ENCODE measurements at places on chromosomes 3 and 15.

DNA sequence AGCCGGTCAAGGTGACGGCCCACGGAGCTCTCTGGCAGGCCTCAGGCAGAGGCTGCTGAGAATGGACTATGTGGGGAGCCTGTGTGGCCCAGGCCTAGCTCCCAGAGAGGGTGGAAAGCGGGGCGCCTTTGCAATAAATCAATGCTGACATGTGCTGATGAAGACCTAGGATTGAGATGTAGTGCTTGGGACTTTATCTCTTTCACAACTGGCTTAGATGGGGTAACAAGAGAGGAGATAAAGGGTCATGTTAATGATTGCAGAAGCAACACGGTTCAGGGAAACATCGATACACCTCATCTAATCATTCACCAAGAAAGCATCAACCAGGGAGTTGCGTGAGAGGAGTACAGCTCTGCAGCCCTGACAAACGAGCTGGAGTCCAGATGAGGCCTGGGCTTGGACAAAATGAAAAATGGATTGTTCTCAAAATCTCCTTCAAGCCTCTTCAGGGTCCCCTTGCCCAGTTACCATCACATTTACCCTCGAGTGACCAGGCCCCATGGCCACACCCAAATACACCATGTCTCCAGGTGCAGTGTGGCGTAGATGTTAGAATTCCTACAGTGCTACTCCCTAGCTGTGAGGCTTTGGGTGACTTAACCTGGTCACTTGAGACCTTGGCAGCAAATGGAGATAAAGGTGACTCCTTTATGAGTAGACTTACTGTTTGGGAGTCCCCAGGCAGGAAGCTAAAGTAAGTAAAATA is 146.4 kb upstream of the LIPC start:
- no peak for DNase-seq

DNA sequence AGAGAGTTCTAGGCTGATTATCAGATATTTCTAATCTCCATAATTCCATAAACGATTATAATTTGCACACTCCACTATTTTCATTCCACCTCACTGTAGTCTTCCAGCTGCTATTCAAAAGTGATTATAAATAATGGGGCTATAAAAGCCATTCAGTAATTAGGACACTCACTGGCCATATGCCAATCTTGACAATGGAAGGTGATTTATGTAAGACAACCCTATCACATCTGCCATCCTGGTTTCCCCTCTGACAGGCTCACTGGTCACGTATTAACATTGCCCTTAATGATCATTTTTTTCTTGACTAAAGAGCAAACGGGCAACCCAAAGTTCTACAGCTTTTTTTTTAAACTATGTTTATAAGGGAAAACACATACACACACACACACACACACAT is 402.4 kb downstream of the MAGI1 start:
- DNase-seq, result no peak

DNA sequence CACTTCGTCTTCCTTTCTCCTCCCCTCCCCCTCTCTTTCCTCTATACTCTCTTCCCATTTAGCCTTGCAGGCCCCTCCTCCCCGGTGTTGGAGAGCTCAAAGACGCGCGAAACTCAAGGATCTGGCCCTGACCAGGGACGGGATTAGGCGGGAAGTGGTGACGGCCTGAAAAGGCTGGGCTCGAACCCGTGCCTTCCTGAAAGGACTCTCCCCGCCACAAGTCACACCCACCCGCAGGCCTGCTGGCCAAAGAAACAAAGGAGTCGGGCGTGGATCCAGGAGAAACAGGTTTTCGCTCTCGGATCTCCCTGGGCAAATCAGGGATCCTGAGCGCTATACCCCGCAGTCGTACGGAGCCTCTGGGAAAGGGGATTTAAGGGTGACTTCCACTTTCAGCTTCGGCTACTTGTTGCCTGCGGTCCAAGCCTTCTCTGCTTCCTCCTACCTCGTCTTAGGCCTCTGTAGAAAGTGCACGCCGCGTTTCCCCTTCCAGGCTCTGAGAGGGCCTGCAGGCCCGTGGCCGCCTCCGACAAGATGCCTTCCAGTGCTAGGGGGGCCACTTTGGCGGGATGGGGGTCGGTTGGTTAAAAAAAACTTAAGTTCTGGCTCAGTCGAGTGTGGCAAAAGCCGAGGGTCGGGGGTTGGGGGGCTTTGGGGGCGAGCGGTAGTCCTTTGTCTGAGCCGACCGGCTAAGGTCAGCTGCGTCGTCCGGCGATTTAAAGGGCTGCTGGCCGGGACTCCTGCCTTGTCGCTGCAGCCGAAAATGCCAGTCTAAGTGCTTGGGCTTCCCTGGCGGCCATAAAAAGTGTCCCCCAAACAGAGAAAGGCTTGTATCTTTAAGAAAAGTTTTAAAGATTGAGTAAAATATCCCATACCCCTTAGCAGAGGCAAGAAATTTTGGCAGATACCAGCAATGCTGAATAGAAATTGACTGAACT is 8.2 kb downstream of the ZIC4 start:
- DNase-seq, result no peak

DNA sequence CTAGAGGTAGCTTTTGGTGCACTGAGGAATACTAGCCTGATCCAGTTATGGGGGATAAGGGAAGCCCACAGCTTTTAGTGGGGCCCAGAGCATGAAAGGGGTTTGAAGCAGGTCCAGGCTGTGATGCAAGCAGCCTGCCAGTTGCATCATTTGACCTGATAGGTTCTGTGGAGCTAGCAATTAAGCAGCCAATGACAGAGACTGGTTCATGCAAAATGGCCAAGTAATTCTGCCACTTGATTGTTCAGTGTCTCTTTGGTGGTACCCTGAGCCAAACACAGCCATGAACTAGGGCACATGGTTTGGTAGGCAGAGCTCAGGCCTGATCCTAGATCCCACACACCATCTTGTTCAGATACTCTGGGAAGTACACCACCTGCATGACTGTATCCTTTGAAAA is 91.0 kb upstream of the PRR23C start:
- DNase-seq, result no peak

DNA sequence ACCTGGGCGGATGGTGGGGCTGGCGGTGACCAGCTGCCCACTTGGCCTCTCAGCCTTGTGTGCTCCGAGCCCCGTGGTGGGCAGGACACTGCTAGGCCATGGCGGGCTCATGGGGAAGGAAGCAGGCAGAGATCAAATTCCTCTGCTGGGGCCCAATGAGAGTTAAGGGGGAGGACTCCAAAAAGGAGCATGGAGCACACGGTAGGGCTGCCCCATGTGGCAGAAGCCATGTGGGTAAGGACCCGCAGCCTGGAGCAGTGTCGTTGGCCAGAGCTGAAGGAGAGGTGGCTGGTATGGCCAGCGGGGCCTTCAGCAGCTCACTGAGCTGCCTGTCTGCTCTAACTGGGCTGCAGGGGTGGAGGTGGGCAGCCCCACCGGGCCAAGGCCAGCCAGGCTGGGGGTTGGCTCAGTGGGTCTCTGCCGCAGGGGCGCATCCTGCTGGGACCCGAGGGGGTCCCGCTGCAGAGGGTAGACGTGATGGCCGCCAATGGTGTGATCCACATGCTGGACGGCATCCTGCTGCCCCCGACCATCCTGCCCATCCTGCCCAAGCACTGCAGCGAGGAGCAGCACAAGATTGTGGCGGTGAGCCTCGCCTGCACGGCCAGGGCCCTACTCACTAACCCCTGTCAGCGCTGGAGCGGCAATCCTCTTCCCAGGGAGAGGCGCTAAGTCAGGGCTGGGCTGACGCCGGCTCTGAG is 11.3 kb downstream of the STAB1 start:
- DNase-seq, result no peak

DNA sequence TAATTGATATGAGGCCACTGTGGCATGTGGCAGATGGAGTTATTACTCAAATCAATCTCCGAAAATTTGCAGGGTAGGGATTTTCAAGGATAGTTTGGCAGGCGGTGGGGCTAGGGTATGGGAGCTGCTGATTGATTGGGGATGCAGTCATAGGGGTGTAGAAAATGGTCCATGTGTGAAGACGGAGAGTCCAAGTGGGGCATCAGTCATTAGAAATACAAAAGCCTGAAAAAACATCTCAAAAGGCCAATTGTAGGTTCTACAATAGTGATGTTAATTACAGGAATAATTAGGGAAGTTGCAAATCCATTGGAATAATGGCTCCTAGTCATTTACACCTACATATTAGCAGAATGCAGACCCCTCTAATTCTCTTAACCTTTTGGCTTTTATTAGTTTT is 4.9 kb downstream of the LEKR1 start:
- DNase-seq, result no peak

DNA sequence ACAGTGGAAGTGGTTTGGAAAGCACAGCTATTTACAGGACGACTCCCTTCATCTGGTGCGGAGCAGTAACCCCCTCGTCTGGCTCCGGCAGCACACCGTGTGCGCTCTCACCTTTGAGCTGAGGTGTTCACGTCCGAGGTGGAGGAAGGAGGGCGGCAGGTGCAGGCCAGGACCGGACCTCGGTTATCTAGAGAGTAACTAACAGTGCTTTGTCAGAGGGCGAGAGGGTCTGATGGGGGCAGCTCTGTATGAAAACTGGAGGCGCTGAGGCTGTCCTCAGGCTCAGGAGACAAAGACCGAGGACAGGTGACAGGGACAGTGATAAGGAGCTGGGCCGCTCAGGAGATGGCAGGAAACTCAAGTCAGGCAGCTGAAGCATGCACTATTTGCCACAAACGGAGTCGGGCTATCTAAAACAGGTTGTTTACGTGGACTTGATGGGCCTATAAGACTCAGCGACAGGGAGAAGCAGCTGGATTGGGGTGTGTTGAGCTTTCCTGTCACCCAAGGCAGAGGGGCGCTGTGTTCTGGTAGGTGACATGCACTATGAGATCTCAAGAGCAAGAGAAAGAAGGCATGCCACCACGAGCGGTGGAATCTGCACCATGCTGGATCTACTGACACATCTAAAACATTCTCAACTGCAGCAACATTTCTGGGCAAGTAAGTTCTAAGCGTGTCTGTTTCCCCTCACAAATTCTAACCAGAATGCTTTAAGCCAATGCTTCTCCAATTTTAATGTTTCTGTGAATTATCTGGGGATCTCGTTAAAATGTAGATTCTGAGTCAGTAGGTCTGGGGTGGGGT is 155.2 kb downstream of the XXYLT1 start:
- DNase-seq, result no peak

- DNase-seq, result no peak
Observed at GRCh38 chr3:87361271-87361670, 84.9 kb upstream of the POU1F1 start.

DNA sequence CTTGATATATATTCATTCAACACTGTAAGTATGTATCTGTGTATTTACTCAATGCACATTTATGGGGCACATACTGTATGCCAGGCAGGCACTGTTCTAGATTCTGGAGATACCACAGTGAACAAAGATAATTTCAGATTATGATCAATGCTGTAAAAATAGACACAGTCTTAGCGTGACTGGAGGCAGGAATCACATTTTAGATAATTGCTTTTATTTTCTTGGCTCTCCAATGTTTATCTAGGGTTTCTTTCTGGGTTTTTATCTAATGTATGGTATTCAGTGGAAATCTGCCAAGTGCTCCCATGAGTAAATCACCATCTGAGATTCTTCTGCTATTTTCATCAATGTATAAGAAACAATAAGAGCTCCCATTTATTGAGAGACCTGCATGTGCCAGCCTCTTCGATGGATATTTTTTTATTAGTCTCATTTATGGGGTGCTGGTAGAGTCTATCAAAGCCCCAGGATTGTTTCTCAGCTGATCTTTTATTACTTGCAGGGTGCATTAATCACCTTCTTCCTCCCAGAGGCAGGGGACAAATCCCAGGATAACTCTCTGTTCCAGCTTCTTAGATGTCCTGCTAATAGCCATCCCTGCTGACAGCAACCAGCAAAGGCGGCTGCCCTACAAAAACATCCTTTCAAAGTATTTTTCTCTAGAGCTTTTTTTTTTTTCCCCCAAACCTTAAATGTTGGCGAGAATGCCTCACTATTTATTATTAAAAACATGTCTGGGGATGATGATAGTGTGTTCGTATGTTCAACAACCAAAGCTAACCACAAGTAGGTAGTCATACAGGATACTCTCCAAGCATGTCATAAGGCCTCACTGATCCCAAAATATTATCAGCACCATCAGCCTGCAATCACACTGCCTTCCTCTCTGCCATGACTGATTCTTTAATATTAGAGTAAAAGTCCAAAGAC is 331.0 kb upstream of the RASGRP1 start:
- DNase-seq, result no peak

DNA sequence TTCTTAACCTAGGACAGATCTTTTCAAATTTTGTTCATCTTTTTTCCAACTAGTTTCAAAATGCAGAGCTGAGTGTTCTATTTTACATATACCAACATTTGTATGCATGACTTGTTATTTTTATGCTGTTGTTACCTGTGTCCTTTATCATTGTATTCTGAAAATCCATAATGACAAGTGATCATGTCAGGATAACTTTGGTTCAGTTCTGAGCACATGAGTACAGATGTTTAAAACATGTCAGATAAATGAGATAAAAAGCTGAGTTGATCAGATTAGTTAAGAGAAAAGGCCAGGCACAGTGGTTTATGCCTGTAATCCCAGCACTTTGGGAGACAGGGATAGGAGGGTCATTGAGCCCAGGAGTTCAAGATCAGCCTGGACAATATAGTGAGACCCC is 204.9 kb downstream of the SSR3 start:
- no peak for DNase-seq

DNA sequence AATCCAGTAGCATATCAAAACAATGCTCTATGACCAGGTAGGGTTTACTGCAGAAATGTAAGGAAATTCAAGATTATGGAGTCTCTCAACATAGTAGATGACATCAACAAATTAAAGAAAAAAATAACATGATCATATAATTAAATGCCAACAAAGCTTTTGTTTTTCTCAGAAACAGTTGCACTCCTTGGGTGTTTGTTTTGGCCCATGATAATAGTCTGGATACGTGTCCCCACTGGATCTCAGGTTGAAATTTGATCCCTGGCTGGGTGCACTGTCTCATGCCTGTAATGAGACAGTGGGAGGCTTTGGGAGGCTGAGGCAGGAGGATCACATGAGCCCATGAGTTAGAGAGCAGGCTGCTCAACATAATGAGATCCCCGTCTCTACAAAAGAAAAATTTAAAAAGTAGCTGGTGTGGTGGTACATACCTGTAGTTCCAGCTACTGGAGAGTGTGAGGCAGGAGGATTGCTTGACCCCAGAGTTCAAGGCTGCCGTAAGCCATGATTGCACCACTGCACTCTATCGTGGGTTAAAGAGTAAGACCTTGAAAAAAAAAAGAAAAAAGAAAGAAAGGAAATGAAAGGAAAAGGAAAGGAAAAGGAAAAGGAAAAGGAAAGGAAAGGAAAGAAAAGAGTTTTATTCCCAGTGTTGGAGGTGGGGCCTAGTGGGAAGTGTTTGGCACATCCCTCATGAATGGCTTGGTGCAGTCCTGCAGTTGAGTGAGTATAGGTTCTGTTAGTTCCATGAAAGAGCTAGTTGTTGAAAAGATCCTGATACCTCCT is 53.3 kb upstream of the FOXB1 start:
- DNase-seq, result no peak

DNA sequence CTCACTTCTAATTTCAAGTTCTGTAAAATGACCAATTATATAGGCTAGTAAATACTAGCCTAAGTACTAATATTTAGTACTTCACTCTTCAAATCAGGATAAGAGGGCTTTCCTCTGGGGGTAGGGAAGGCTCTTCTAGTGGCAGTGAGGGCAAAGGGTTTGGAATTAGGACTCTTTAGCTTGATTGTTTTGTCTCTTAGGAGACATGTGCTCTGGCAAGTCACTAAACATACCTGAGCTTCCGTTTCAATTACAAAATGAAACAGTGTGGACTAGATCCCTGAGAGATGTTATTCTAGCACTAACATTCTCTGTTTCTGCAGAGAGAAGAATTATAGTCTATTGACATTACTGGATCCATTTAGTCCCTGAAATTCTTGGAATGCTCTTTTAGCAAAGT is 71.5 kb downstream of the PCOLCE2 start:
- DNase-seq, result no peak

All from BJ (cell line).